ENCODE measurements at places on chromosomes 1 and 21. TPM values are rescaled to one million over a fixed set of nuclear protein-coding genes. Genes with fewer than 3 reads are reported as not detected.

The SYPL2 gene
- not detected for total RNA-seq

The TNFAIP8L2 gene
- not detected for total RNA-seq

The ZNF593OS gene
- not detected for total RNA-seq

The PDE4B gene
- 69.8 TPM for total RNA-seq

The SPAG17 gene
- total RNA-seq: not detected

The OR10J1 gene
- total RNA-seq: not detected

The PAQR6 gene
- 1.6 TPM for total RNA-seq

The RBM11 gene
- not detected for total RNA-seq

The DISC1 gene
- total RNA-seq: 12.8 TPM

The MTF1 gene
- total RNA-seq: 18.9 TPM

The LCE1F gene
- not detected for total RNA-seq

The FYB2 gene
- not detected for total RNA-seq

The IQGAP3 gene
- 48.6 TPM for total RNA-seq

The CLDN14 gene
- total RNA-seq: 1.0 TPM

The CAPN9 gene
- total RNA-seq: not detected

The DIO1 gene
- total RNA-seq: not detected

The CLDN8 gene
- total RNA-seq: not detected

The TRAF5 gene
- total RNA-seq: 17.0 TPM

The NR1I3 gene
- not detected for total RNA-seq

The CFHR2 gene
- total RNA-seq: not detected

The ZMYND12 gene
- total RNA-seq: not detected

The LRRC42 gene
- total RNA-seq: 28.1 TPM

The TRIM45 gene
- total RNA-seq: 3.3 TPM

The ST6GALNAC5 gene
- not detected for total RNA-seq

The E2F2 gene
- total RNA-seq: 5.6 TPM

All from endothelial cell of umbilical vein (primary cell).